ENCODE measurements at places on chromosomes 13 and 19. TPM values are rescaled to one million over a fixed set of nuclear protein-coding genes. Genes with fewer than 3 reads are reported as not detected.

RFPL4A gene
- not detected for total RNA-seq

ABHD8 gene
- total RNA-seq = 8.7 TPM

PSG2 gene
- total RNA-seq = not detected

BSG gene
- 296 TPM for total RNA-seq

ENOX1 gene
- 7.4 TPM for total RNA-seq

EEF2 gene
- total RNA-seq = 4,292 TPM

ATP8A2 gene
- 0.09 TPM for total RNA-seq

C1QTNF9B gene
- total RNA-seq = 0.28 TPM

IGLON5 gene
- total RNA-seq = not detected

ZFP36 gene
- 1.3 TPM for total RNA-seq

Data from smooth muscle cell of bladder (primary cell).